ENCODE measurements at places on chromosomes 13 and 19.
A peak's percentile ranks its signal among the peaks of the same experiment; 100 is the strongest.

DNA sequence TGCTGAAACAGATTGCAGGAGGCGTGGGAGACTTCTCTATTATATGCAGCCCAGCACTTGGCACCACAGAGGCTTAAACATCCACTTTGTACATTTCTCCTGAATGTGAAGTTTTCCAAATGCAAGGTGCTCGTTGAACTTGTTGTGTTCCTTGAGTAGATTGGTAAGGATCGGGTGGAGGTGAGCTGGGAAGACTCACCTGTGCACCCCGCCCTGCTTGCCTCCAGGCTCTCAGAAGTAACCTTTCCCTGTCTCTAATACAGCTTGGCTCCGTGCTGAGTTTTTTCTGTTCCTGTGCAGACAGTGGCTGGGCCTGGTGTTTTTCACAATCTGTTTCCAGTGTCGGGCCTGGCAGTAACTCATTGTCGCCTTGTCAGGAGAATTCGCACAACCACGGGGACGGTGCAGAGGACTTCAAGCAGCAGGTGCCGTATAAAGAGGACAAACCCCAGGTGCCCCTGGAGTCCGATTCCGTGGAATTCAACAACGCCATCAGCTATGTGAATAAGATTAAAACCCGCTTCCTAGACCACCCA, 12.3 kb downstream of the SIN3B start:
- DNase-seq, result no peak

GRCh38 chr13:112065867-112066623, 904 bp upstream of the SOX1 start:
- DNase-seq, result no peak

GRCh38 chr19:18469069-18469846, 31.3 kb upstream of the ISYNA1 start:
- peak; percentile 52 for DNase-seq

DNA sequence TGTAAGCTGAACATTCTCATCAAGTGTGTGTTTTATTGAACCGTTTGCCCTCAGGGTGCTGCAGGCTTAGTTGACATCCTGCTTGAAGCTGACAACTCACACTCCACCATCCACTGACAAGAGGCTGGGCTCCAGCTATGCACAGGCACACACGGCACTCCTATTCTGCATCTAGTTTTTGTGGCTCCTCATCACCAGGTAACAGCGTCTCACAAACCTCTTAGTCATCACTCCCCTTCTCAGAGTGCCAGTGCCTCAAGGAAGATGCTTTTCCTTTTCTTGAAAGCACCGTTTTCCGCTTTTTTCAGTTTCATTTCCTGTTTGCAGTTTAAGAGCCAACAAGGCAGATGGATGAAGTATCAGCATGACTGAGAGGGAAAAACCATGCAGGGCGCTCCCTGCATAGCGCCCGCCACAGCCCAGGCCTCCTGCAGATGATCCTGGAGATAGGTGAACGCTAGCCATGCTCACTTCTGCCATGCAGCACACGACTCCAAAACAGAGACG, 491.2 kb downstream of the COG6 start:
- no peak for DNase-seq

DNA sequence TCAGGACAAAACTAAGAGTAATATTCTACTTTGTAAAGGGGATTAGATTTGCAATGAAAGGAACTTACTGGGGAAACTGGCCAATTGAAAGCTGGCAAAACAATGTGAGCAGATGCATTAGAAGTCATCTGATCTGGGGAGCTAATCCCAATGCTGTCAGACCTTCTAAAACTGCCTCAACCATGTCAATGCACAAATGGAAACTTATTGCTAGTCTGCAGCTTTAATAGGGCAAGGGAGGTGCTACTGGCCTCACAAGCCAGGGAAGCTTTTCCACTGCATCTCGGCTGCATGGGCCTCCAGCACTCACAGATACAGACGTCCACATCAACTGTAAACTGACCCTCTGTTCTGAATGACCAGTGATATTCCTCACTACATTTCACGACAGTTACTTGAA, 154.2 kb downstream of the LHFPL6 start:
- DNase-seq, result no peak

Data from activated T-helper 9 cell treated with anti-CD3 and anti-CD28 coated beads, Interleukin-2, amount 50 U/mL, for 16 hours (primary cell).